ENCODE measurements at places on chromosomes 4 and X.

DNA sequence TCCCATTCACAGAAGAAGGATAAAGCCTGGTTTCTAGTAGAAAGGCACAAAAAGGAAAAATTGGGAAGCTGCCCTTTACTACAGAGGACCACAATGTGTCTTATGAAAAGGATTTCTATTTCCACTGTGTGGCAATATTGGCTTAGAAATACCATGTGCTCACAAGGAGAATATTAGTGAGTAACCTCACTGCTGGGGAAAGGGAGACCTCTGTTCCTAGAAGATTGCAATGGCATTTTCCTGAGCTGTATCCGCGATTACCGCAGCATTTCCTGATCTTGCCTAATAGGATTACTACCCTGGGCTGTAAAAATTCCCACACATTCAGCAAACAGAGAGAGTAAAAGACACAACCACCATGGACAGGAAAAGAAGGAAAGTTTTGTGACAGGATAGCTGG, 308.8 kb upstream of the TECRL start:
- no peak for DNase-seq

DNA sequence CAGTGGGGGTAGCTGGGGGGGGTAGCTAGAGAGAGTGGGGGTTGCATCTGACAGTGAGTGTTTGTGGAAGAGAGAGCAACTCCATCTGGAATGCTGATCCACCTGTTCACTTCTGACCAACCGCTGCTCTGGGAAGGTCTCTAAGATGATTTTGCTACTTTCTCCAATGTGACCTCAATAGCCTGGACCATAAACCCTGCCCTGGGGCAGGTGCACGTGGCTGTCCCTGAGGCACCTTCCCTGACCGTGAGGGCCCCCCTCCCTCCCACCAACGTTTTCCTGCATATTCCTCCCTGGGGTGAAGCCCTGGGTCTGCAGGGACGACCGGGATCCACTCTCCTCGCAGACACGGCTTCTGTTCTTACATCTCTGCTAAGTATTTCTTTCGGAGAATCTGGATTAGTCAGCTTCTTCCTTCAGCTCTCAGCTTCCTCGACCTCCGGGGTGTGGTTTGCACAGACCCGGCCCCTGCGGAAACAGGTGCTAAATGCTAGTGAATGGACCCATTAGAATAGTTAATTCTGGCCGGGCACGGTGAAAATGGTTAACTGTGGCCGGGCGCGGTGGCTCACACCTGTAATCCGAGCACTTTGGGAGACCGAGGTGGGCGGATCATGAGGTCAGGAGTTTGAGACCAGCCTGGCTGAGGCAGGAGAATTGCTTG, 21.4 kb upstream of the PLCXD1 start:
- no peak for DNase-seq

DNA sequence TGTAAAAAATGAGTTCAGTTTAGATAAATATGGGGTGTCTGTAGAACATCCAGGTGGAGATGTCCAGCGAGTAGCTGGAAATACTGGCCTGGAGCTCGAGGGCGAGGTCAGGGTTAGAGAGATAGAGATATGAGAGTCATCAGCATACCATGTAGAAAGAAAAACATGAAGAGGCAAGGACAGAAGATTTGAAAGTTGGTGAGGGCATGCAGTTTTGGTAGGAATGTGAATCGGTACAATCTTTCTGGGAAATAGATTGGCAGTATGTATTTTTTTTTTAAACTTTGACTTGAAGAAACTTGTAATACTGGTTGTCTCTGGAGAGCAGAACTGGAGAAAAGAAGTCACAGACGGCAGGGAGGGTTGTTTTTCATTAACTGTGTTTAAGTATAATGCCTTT, 2.4 kb upstream of the SNX12 start:
- DNase-seq = no peak

DNA sequence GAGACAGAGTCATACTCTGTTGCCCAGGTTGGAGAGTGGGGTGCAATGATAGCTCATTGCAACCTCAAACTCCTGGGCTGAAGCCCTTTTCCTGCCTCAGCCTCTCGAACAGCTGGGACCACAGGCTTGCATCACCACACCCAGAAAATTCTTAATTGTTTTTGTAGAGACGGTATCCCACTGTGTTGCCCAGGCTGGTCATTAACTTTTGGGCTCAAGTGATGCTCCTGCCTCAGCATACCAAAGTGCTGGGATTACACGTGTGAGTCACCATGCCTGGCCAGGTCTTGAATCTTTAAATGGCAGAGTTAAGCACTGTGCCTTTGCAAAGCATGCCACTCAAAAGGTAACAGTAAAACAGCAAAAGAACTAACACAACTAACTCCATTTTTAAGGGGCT, 28.6 kb upstream of the BBS12 start:
- no peak for DNase-seq

- DNase-seq = no peak
Measured at GRCh38 chrX:71067089-71067488, 1.0 kb downstream of the SNX12 start.

GRCh38 chrX:4994855-4995254, 1233.8 kb downstream of the NLGN4X start:
- DNase-seq = no peak

DNA sequence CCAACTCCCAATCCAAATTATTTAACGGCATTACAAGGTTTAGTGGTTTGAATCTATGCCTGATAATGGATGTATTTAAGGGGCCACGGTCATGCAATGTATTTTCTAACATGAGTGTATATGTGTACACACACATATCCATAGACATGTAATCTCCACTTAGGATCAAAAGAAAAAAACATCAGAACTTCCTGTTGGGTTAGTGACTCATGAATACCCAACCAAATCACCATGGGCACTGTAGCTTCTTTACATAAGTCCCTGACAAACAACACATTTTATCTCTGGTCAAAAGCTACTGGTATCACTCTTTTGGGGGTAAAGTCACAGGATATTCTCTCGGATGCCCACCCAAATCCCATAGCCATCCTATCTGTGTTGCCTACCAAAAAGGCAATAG, 36.5 kb upstream of the TFDP3 start:
- DNase-seq = no peak

DNA sequence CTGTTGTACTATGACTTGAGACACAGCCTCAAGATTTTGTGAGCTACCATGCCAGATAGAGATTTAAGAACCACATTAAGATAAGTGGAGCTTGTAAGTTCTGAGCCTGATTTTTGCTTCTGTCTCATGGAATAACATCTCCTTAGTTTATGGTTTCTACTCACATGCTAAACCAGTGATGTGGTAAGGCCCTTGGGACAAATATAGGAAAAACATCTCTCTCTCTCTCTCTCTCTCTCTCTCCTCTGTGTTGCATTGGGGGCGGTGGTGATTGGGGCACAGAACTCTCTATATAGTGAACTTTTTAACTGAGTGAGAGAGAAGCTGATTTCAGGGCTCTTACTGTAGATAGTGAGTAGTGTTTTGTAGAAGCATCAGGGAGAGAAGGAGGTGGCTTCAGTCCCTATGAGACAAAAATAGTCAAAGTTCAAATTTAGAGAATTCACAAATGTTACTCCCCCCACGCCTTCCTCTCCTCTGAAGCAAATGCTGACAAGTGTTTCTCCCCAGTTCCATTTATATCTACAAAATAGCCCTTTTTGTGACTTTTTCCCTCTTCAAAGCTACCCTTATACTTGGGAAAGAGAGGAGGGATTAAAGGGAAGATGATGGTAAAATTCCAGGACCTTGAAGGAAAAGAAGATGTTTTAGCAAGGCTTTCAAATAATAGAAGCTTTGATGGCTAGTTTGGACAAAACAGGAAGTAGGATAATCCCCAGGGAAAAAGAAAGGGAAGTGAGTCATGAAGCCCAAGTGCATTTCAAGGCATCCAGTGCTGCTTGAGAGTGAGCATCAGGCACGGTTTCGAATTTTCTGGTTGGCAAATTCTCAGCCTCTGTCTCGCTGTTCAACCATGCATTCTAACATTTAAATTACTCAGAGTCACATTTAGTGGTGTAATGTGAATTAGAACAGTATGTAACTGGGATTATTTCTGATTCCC, 134.3 kb upstream of the AP1S2 start:
- DNase-seq = no peak

DNA sequence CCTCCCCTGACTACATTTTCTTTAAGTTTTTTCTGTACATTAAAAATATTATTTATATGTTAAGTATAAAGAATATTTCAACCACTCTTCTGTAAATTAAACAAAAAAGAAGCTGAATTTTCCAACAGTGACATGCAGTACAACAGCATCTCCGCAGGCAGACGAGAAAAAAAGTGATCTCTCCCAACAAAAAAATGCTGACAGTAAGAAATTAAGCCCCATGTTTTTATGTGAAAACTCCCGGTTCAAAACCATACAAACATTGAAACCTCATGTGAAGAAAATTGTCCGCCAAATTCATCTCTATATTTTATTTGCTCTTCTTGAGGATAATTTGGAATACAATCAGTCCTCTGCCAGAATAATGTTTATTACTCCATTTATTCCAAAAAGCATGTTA, 20.1 kb upstream of the CD99 start:
- no peak for DNase-seq

GRCh38 chrX:48458711-48459110, 11.3 kb downstream of the SLC38A5 start:
- DNase-seq = no peak

DNA sequence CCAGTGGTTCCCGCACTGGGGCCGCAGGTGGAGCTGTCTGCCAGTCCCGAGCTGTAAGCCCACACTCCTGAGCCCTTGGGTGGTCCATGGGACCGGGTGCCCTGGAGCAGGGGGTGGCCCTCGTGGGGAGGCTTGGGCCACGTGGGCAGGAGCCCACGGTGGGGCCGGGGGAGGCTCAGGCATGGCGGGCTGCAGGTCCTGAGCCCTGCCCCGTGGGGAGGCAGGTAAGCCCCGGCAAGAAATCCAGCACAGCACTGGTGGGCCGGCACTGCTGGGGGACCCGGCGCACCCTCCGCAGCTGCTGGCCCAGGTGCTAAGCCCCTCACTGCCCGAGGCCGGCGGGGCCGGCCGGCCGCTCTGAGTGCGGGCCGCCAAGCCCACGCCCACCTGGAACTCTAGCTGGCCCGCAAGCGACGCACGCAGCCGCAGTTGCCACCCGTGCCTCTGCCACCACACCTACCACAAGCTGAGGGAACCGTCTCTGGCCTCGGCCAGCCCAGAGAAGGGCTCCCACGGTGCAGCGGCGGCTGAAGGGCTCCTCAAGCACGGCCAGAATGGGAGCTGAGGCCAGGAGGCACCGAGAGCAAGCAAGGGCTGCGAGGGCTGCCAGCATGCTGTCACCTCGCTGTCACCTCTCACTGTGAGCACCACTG, 2.0 kb upstream of the METAP1 start:
- no peak for DNase-seq

DNA sequence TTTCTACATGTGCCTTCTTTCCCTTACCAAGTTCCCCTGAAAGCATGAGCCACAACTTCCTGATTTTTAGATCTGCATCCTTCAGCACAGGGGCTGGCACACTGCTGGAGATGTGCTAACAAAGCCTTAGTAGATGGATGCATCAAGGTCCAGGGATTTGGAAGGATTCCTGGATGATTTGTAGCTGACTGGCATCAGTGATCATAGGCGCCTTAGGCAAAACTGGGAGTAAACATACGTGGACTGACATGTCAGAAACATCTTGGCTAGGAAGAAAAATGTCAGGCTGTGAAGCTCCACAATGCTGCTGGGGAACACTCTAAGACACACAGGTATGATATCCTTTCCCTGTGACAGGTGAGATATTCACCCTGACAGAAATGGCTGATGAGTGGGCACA, 156.4 kb downstream of the AMELX start:
- DNase-seq = no peak

DNA sequence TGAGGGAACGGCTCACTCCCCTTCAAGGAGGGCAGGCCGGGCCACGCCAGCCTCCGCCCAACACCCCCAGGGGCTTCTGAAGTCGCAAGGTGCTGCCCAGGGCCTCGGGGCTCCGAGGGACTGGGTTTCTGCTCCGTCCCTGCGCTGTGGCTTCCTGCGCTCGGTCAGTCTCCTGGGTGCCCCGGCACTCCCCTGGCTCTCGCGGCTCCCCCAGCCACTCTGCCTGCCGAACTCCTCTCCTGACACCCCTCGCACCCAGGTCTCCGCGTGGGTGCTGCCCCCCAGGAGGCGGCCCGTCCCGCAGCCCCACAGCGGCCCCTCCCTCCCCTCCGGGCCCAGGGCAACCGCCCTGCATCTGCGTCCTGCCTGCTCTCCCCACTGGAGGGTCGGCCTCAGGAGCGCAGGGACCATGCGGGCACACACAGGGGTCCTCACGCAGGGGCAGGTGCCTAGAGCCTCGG, 151.9 kb downstream of the AFAP1 start:
- DNase-seq = no peak

GRCh38 chr4:25865586-25865985, 2.8 kb upstream of the SEL1L3 start:
- DNase-seq = no peak

- no peak for DNase-seq
Measured at GRCh38 chr4:177802661-177803060, 360.4 kb upstream of the AGA start.

GRCh38 chrX:71604141-71604540, 14.2 kb downstream of the CXCR3 start:
- DNase-seq = no peak

- no peak for DNase-seq
Measured at GRCh38 chrX:41137589-41137988, 52.3 kb downstream of the USP9X start.

DNA sequence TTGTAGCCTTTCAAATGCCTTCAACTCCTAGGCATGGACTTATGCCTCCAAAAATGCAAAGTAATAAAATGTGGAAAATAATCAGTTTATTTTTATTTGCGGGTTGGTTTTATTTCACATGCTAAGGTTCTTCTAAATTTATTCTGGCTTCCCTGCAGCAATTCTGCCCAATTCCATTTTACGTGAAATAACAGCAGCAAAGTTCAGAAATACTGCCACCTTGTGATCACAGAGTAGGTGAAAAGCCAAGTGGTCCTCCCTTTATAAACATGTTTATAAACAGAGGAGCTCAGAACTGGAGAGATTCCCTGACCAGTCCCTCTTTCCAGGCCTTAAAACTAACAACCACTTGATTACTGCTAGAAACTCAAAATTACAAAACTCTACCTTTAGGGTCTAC, 14.7 kb upstream of the DCHS2 start:
- no peak for DNase-seq

- DNase-seq = no peak
Measured at GRCh38 chr4:144714166-144714565, 68.2 kb downstream of the HHIP start.

- no peak for DNase-seq
Measured at GRCh38 chr4:75254745-75255144, 259.5 kb downstream of the RCHY1 start.

GRCh38 chr4:48910511-48910910, 3.9 kb upstream of the OCIAD2 start:
- DNase-seq = no peak

GRCh38 chr4:169963998-169964397, 62.2 kb downstream of the MFAP3L start:
- no peak for DNase-seq

GRCh38 chr4:2646396-2647149, 109.6 kb downstream of the TNIP2 start:
- DNase-seq = no peak
